ENCODE measurements at places on chromosomes 12 and 14. TPM values are rescaled to one million over a fixed set of nuclear protein-coding genes. Genes with fewer than 3 reads are reported as not detected.

Gene KRT73
- total RNA-seq = not detected

Gene BDKRB1
- total RNA-seq = 3.3 TPM

Gene SLC10A1
- total RNA-seq = not detected

Gene KIF5A
- total RNA-seq = 9.1 TPM

Gene PSEN1
- 65.7 TPM for total RNA-seq

Gene OR6C4
- not detected for total RNA-seq

Gene KRT78
- total RNA-seq = 0.93 TPM

Gene CCDC196
- total RNA-seq = 70.8 TPM

Gene AICDA
- not detected for total RNA-seq

Gene SLC25A21
- 13.6 TPM for total RNA-seq

Gene TAS2R8
- not detected for total RNA-seq

Gene KCNC2
- total RNA-seq = 0.39 TPM

Gene PLEKHG7
- total RNA-seq = 0.06 TPM

Gene SLC4A8
- 63.7 TPM for total RNA-seq

Gene MTHFD1
- 28.8 TPM for total RNA-seq

Gene CAPS2
- 22.1 TPM for total RNA-seq

Gene CIROP
- not detected for total RNA-seq

Gene KRT77
- total RNA-seq = 0.74 TPM

Gene TEX52
- total RNA-seq = 4.7 TPM

Gene LRRIQ1
- total RNA-seq = 13.2 TPM

Gene CLEC14A
- total RNA-seq = 7.9 TPM

Gene GPR132
- total RNA-seq = 2.0 TPM

Gene LRP1-AS
- total RNA-seq = not detected

Gene CCDC175
- total RNA-seq = 9.8 TPM

Gene CLEC1B
- 1.7 TPM for total RNA-seq

Gene P2RX2
- 2.7 TPM for total RNA-seq

Gene TRMT61A
- total RNA-seq = 19.1 TPM

Gene SSPN
- total RNA-seq = 41.6 TPM

Gene CCDC198
- total RNA-seq = not detected

Gene SRGAP1
- 26.9 TPM for total RNA-seq

Gene DBX2
- 2.5 TPM for total RNA-seq

Gene ANKS1B
- total RNA-seq = 30.9 TPM

Gene TAS2R42
- total RNA-seq = 0.71 TPM

Gene GPR137C
- total RNA-seq = 9.4 TPM

Gene OR4K2
- total RNA-seq = 0.12 TPM

Gene SCFD1
- total RNA-seq = 63.3 TPM

Gene SPIC
- total RNA-seq = not detected

Gene ORMDL2
- 18.6 TPM for total RNA-seq

Gene MMP19
- total RNA-seq = 1.3 TPM

Gene IGFBP6
- total RNA-seq = 121 TPM

Gene NEMF
- 98.7 TPM for total RNA-seq

Gene AMDHD1
- 2.0 TPM for total RNA-seq

Gene GNB3
- total RNA-seq = 4.8 TPM

Gene IL31
- not detected for total RNA-seq

Gene SLC25A47
- 0.87 TPM for total RNA-seq

Gene CLEC4E
- 2.0 TPM for total RNA-seq

Gene CABP1
- total RNA-seq = 2.4 TPM

Gene LTB4R
- 10.3 TPM for total RNA-seq

All from testis (tissue), 5 donors.